ENCODE measurements at places on chromosomes 16 and 17.

GRCh38 chr17:80631142-80632045 lies 86.8 kb downstream of the RPTOR start:
- DNase-seq = no peak

DNA sequence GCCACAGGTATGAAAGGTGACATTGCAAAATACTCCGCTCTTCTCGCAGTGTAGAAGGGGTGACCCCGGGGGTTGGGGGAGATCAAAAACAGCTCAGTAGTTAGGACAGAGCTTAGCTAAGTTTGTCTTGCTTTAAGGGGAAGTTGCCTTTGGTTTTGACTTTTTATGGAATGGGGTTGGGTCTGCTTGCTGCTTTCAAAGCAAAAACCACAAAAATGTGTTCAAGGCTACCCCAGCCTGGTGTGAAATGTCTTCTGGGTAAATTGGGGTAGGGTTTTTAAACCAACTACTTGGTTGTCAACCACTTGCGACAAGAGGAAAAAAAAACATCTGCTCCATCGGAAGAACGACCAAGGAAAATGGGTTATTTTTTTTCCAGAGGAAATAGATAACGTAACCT lies 6.2 kb downstream of the FUS start:
- DNase-seq = no peak

DNA sequence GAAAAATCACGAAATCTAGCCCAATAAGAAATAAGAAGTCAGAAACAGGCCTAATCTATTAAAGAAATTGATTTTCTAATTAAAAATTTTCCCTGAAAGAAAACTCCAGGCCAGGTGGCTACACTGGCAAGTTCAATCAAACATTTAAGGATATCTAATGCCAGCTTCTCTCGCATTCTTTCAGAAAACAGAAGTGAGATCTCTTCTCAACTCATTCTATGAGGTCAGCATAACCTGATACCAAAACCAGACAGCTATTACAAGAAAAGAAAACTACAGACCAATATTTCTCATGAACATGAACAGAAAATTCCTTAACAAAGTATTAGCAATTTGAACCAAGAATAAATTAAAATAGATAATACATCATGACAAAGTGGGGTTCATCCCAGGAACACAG lies 52.4 kb downstream of the AXIN2 start:
- DNase-seq = no peak

DNA sequence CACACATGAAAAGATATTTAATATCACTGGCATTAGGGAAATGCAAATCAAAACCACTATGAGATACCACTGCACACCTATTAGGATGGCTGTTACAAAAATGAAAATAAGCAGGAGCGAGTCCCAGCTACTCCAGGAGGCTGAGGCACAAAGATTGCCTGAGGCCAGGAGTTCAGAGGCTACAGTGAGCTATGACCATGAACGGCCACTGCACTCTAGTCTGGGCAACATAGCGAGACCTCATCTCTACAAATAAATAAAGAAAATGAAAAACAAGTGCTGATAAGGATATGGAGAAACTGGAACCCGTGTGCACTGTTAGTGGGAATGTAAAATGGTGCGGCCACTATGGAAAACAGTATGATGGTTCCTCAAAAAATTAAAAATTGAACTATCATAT lies 23.6 kb downstream of the KIFC3 start:
- no peak for DNase-seq

DNA sequence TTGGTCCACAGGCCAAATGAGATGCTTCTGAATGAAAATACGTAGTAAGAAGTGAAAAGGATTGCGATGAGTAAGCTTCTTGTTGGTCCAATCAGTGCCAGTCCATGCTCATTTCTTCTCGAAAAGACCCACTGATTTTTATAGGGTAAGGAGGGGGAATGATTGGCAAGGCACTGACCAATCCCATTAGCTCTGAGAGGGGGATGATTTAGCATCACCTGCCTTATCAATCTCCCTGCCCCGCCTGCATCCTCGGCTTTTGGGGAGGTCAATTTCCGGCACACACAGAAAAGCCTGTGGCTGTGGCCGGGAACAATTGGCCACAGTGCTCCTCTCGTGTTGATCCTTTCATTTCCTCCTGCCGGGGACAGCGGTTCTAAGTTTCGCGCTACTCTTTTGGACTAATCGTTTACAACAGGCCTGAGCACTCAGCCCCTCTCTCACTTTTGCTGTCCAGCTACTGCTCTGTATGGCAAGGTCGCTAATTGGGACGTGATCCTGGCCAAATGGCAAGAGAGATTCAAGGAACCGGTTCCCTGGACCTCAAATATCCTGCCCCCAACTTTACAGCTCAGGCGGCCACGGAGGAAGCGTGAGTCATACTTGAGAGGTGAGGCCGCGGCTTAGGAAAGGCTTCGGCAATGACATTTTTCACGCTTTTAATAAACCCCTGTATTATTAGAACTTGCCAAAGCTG lies 43.1 kb downstream of the TBX4 start:
- DNase-seq = no peak

- no peak for DNase-seq
These were observed 9.6 kb upstream of the SLC38A8 start for GRCh38 chr16:84052071-84052622.

- DNase-seq = no peak
These were observed 145.2 kb downstream of the MYO1D start for GRCh38 chr17:32731556-32732295.

DNA sequence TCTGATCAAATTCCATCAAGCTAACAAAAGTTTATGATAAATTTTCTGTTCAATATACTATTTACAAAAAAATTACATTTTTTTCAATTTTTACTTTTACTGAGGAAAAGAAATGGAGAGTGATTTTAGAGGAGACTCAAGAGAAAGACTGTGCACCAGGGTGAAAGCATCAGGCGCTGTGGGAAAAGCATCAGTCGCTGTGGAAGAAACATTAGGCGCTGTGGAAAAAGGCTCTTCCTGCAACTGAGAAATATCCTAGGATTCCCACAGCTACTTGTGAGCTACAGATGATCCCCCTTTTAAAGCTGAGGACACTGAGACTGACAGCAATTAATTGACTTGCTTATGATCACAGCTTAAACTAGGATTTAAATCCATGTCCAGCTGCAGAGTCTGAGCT lies 4.9 kb downstream of the ANKFY1 start:
- DNase-seq = no peak

GRCh38 chr17:4859816-4860625 lies 26.9 kb downstream of the MINK1 start:
- DNase-seq = no peak

- DNase-seq = no peak
These were observed 22.8 kb upstream of the MTSS2 start for GRCh38 chr16:70708366-70709246.

- peak; percentile 34 for DNase-seq
These were observed 17.4 kb upstream of the C17orf107 start for GRCh38 chr17:4881761-4882555.

DNA sequence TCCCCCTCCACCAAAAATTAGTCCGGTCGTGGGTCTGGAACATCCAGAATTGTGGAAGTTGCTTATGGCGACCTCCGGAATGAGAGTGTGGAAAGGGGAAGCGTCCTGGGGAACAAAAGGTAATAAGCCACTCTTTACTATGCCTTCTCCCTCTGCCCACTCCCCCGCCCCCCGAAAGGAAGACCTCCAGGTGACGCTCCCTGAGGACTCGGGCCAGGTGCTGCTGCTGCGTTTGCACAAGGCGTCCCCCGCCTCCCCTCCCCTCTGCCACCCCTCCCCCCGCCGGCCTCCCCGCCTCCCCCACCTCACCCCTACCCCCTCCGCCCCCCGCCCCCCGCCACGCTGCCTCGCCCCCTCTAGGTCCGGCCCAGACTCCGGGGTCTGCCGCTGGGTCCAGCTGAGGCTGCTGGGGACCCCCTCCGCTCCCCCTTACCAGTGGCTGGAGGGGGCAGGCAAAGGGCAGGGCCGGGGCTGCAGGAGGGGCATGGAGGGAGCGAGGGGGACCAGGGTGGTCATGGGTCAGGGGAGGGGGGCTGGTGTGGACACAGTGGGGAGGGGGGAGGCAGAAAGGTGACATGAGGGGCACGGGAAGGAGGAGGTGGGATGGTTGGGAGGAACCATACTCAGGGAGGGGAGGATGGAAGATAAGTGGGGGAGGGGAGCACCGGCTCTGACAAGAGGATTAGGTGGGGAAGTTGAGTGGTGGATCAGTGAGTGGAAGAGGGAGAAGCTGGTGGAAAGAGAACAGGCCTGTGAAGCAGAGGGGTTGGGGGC lies 23.6 kb downstream of the ALOX12B start:
- DNase-seq = no peak

DNA sequence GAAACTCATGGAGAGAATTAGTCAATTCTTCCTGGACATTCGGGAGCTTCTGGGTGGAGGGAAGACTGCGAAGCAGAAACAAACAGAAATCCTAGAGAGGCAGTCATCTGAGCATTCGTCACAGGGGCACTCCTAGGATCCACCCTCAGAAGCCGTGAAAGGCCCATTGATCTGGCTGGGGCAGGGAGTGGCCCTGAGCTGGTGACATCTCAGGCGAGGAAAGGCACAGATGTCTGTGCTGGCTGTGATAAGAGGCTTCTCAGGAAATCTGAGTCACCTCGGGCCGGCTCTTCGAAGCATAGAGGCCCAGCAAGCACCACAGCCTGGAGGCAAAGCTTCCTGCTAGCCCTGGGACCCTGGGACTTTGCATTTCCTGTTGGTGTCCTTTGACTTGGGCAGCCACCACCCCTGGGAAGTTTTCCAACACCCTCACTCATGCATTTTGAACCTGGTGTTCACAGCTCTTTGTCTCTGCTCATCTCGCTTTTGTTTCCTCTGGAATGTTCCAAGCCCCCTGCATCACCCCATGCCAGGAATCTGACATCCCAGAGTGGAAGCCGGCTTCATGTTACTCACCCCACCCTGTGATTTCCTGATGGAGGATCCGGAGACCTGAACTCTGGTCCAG lies 23.3 kb upstream of the CDRT4 start:
- DNase-seq = no peak

DNA sequence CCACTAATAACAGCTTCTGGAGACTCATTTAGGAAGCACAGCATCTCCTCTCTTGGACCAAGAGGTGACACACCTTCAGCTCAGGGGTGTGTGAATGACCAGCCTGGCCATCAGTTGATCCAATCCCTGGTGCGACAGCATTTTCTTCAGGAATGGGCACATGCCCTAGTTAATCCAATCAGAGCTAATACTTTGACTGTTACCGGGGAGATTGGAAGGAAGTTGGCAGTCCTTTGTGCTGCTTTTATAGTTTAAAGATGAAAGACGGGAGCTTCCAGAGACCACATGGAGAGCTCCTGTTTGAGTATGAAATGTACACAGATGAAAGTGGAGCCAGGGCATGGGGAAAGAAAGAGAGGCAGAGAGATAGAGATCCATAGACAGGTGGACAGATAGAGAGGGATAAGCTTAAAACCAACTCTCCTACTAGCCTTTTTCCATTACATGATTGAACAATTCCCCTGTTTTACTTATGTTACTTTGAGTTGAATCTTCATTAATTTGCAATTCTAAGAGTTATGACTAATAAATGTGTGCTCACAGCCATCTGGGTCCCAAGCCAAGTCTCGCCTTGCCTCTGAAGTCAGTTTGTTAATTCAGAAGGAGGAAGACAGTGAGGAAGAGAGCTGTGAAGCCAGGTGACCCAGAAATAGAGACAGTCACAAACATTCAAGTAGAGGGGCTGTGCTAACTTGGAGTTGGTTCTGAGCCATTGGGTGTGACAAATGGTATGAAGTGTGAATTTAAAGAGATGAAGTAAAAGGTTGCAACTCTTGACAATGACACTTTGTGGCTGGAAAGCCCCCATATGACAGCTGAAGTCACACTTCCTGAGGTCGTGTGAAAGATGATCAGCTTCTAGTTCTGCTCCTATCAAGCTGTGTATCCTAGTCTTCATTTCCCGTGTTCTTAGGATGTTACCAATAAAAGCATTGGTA lies 120.0 kb upstream of the GOT2 start:
- DNase-seq = no peak

DNA sequence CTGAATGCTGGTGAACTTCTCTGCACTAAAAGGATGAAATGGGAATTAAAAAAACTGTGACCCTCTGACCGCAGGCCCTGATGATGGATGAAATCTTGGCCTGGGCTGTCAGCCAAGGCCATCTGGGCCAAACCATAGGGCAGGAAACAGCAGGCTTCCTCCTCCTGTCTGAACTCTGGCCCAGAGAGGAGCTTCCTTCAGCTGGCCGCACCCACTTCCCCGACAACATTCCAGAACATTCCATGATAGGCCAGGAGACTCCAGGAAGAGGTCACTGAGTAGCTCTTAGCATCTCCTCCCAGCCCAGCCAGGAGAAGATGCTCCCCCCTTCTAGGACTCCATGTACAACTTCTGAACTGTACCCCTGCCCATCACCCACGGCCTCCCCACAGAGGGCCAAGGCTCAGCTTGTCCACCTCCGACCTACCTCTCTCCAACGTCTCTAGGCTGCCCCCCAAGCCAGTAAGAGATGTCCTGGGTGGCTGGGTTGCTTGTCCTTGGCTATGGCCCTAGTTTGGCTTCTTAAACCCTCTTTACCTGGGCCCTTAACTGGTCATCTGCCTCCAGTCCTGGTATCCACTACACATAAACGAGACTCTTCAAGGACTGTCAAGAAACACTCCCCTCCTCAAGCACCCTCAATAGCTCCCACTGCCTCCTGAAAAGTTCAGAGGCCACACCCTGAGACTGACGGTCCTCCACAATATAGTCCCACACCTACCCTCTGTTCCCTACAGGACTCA lies 1.7 kb downstream of the RPH3AL start:
- no peak for DNase-seq

GRCh38 chr16:28058839-28059589 lies 4.5 kb downstream of the GSG1L start:
- DNase-seq = no peak

GRCh38 chr16:28100810-28101532 lies 37.5 kb upstream of the GSG1L start:
- DNase-seq = no peak

Measured in stimulated activated CD8-positive, alpha-beta memory T cell treated with anti-CD3 and anti-CD28 coated beads, Interleukin-7, amount 100 ng/mL, for 24 hours (primary cell).